ENCODE measurements at places on chromosomes 6 and 20.
A peak's percentile ranks its signal among the peaks of the same experiment; 100 is the strongest.

- DNase-seq = no peak
Observed at GRCh38 chr6:92777146-92777740, 642.1 kb downstream of the EPHA7 start.

GRCh38 chr6:13914351-13914750 is 10.4 kb upstream of the RNF182 start:
- DNase-seq = no peak

DNA sequence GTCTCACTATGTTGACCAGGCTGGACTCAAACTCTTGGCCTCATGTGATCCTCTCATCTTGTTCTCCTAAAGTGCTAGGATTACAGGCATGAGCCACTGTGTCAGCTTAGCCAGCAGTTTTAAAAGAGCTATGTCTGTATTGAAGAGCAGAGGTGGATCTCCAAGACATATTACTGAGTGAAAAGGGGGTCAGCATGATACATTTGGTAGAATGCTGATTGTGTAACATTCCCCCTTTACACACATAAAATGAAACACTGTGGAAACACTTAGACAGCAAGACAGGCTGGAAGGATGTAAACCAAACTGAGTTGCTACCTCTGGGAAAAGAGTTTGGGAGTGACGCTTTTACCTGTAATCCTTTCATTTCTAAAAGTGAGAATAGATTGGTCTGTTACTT is 1.7 kb upstream of the RIPOR3 start:
- DNase-seq = no peak

- DNase-seq = no peak
Observed at GRCh38 chr6:158358450-158359077, 46.3 kb downstream of the TULP4 start.

- no peak for DNase-seq
Observed at GRCh38 chr6:121382467-121383121, 48.3 kb upstream of the TBC1D32 start.

GRCh38 chr20:51864967-51865366 is 62.6 kb upstream of the SALL4 start:
- DNase-seq = no peak

- no peak for DNase-seq
Observed at GRCh38 chr20:1944345-1945091, 49.3 kb downstream of the SIRPA start.

- DNase-seq = no peak
Observed at GRCh38 chr6:137497721-137498463, 3.7 kb upstream of the OLIG3 start.

DNA sequence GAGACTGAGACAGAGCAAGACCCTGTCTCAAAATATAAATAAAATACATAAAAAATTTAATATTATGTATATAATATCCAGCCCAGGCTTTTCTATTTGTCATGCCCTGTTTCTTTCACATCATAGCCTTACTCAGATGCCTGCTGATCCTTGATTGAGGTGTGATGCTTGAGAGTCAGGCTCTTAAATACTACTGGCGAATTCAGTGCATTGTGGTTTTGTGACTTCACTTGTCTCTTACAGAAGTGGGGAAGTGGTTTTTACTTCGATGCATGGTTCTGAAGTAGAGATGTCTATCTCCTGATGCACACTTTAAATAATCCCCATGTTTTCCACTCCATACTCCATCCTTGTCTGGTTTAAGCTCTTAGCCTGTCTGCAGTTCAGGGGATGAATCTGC is 29.1 kb downstream of the ASXL1 start:
- no peak for DNase-seq

- DNase-seq = no peak
Observed at GRCh38 chr6:113625850-113626249, 231.3 kb upstream of the MARCKS start.

- no peak for DNase-seq
Observed at GRCh38 chr20:37984018-37984785, 49.1 kb downstream of the TTI1 start.

DNA sequence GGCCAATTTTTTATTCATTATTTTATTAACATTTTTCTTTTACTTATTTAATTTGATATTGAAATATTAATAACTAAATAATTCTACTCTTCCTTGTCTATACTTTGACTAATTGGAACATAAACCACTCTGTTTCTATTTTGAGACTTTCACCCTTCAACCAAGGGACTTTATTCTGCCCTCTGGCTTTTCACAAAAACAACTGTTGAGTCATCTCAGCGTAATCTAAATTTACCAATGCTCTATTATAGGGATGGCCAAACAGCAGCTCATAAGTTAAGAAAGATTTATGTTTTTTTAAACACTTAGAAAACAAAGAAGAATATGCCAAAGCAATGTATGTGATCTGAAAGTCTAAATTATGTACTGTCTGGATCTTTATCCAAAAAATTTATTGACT is 46.7 kb downstream of the DOP1A start:
- DNase-seq = no peak

DNA sequence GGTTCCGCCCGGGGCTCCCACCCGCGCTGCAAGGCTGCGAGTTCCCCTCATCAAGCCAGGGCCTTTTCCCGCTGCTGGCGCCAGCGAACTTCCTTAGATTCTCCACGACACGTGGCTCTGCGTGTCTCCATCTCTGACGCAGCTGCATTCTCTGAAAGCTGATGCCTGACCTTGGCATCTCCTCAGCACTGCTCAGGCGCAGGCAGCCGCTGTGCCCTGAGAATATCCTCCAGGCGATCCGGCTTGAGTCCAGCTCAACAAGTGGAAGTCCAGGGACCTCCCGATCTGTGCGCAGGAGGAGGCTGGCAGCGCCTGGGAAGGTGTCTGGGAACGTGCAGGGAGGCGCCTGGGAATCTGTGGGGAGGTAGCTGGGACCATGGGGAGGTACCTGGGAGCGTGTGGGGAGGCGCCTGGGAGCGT is 171.2 kb upstream of the THBS2 start:
- DNase-seq = peak; percentile 68

GRCh38 chr6:117483004-117483644 is 650 bp downstream of the DCBLD1 start:
- DNase-seq = no peak

DNA sequence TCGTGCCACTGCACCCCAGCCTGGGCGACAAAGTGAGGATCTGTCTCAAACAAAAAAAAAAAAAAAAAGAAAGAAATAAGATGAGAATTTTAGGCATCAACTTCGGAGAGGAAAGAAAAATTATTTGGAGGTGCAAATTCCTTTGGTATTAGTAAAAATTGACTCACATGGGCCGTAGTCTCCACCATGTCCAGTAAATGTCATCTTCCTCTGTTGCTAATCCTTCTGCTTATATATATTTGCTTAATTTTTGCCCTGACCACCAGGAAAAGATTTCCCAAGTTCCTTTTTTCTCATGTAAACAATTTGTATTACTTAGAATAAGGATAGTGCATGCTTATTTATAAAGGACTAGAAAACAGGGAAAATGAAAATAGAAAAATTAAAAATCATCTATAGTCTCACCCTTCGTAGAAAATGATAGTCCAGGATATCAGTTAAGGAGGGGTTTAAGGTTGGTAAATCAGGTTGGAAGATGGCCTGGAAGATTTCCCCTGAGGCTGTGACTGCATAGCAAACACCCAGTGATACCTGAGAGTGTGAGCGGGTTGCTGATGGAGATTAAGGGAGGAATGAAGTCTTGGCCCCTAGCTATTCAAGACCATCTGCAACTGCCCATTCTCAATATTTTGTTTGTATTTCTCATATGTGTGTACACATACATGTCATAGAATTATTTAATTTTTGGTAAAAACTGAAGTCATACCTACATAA is 240.8 kb downstream of the ZNF217 start:
- DNase-seq = no peak

- no peak for DNase-seq
Observed at GRCh38 chr6:11036977-11037430, 7.1 kb downstream of the ELOVL2 start.

DNA sequence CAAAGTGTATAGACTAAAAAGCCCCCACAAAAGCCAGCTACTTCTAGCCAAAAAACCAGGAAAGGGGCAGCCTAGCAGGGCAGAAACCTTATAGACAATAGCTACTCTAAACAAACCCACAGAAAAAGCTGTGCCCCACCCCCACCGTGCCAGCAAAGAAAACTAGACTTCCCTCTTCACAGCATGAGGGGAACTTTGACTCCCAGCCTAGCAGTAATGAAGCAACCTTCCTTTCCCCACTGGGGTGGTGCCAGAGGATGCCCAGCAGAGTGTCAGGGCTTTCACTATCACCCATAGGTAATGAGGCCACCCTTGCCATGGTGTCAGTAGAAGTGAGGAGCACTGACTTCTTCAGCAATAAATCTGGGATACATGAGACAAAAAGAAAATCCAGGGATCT is 99.0 kb upstream of the LGSN start:
- no peak for DNase-seq

GRCh38 chr20:63698739-63699465 is 2.5 kb downstream of the TNFRSF6B start:
- peak; percentile 71 for DNase-seq

GRCh38 chr20:49187851-49188641 is at the start of gene STAU1:
STAU1 (minus strand) TSS chr20:49188334; CDS start chr20:49166201, 22,133 bp downstream.
- DNase-seq = peak; percentile 83

DNA sequence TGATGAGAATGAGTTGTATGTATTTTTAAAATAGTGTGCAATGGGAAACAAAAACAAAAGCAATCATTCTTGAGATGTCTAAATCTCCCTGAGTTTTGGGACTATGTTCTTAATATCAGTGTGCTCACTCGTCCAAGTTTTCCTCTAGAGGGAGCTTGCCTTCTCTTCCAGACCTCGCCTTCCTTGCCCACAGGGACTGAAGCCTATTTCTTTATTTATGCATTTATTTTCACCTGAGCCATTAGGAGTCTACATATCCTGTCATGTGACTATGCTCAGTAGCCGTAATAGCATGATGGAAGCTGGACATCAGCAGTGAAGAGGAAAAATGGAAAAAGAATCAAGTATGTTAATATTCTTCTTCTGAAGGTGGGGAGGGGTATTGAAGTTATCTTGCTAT is 131.2 kb downstream of the SH3BGRL2 start:
- DNase-seq = no peak

- no peak for DNase-seq
Observed at GRCh38 chr20:4427940-4428586, 293.6 kb upstream of the PRND start.

DNA sequence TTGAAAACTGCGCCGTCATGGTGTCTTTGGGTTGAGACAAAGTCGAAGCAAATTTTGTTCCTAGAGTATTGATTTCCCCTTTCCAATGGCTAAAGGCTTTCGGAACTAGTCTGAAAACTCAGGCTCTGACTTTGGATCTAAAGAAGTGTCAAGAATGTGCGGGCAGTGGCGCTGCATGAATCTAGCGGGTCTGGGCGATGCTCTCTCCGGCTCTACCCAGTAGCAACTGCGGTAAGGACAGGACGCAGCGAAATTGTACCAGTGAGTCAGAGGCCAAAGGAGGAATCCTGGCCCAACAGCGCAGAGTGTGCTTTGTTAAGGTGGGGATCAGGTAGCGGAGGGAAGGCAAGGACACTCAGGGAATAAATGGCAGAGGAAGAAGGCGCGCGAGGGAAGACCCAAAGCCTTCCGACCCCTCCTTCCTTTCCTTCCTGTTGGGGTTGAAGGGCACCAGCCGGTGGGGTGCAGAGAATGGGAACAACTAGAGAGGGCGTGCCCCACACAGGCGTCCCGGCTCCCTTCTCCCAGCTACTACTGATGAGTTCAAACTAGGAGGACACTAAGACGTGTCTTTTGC is 32.1 kb downstream of the HLA-F start:
- DNase-seq = no peak

DNA sequence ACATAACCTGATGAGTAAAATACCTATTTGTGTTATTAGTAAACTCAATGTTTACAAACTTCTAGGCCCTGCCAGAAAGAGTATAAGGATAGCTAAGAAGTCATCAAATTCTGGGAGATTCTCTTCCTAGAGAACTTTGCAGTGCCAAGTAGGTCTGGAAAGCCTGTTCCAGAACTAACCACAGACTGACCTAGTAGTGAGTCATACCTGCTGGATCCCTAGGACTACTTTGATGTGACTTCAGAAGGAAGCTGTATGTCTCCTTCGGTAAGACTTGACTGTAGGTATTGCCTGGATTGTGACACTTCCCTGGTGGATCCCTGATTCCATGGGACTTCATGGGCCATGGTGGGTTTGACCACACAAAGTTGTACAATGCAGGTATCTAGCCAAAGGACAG is 131.7 kb downstream of the DNAH8 start:
- no peak for DNase-seq

- no peak for DNase-seq
Observed at GRCh38 chr6:131574133-131574532, 1.1 kb downstream of the ARG1 start.

DNA sequence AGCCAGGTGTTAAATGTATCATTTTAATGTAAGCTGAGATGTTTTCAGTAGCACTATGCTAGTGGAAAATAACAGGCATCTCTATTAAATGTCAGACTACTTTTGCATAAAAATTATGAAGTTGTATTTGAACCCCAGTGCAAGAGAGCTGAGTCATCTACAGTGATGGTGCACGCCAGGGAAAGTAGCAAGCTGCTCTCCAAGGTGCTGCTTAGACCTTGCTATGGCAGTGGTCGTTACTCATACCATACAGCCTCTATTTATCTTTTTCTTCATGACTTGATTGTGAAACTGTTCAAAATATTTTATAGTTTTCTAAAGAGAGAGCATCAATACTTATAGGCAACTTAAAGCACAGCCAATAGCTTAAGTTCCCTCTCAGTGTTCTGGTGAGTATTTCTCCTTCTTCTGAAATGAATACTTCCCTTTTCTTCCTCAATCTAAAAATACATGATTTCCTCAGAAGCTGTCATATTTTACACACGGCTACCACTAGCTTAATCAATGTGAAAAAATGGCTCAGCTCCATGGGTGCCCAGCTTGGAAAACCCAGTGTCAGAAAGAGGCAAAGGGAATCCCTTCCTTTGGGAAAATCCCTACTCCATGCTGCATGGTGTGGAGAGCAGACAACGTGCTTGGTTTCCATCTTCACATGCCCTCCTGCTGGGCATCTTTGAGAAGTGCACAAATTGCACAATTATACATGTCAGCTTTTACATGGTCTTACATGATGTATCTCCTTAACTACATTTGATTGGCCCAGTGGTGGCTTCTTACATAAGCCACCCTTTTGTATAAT is 105.6 kb downstream of the ELOVL4 start:
- DNase-seq = no peak

DNA sequence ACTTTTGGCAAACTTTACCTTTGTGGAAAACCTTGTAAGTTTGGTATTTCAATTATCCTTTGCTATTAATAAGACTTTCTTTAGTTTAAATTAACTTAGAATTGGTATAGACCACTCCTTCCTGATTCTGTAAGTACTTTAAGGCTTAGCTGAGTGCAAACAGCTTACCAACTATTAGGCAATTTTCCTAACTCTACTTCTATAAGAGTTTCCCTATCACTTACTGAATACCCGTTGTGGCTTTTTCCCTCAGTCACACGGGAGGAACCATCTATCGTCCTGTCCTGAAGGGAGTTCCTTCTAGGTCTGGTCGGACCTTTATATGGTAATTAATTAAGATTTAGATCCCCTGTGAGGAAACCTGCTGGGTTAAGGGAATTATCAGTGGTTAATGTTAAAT is 9.6 kb downstream of the SLC35A1 start:
- no peak for DNase-seq

- DNase-seq = peak; percentile 47
Observed at GRCh38 chr6:82818727-82819126, 246.9 kb downstream of the UBE3D start.

Measured in brain pericyte (primary cell).